ENCODE measurements at places on chromosomes 3 and 15.

GRCh38 chr3:55823001-55823400 is 335.9 kb upstream of the WNT5A start:
- DNase-seq = no peak

- no peak for DNase-seq
Measured at GRCh38 chr3:59483191-59483590, 433.4 kb upstream of the CFAP20DC start.

DNA sequence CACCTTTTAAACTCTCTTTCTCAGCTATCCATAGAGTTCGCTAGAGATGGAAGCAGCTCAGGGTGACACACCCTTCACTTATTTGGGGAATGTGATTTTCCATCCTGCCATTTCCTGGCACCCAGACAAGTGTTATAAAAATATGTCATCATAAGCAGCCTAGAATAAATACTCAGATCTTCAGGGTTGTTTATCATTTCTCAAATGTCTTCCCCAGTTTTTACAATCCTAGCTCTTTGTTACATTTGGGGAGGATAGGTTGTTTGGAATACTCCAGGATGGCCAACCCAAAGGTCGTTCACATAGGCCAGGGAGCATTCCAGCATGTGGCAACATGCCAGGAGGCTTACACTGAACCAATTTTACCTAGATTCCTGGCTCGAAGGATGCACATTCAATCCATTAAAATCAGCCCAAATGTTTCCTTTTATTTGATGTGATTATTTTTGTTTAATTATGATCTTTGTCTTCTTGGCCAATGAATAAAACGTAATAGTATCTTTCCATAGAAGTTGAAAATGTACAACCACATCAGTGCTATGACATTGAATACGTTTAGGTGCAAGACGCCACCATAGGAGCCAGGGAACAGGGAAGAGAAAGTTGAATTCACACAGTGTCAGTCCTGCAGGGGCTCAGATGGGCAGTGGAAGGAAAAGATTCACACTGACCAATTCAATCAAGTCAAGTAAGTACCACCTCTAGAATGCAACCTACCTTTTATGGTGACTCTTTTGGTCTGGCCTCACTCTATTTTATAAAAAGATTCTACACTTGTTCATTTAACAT is 537.7 kb upstream of the MDFIC2 start:
- DNase-seq = no peak

DNA sequence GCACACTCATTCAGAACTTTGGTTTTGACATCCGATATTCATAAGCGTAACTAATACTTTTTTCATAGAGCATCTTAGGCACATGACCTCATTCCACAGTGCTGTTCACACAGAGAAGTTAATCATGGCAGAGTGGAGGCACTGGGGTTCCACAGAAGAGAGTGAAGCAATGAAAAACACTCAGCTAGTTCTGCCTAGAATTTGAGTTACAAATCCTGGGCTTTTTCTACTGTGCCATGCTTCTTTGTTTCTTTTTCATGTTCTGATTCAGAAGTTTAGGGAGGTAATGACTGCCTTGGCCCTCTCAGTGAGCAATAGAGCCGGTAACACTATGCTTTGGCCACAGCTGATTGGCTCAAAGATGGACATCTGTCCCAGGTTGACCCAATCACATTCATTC is 176.1 kb upstream of the MITF start:
- no peak for DNase-seq

GRCh38 chr3:177221744-177222143 is 24.5 kb upstream of the TBL1XR1 start:
- no peak for DNase-seq

GRCh38 chr3:123586131-123586530 is 1.3 kb upstream of the HACD2 start:
- peak; percentile 15 for DNase-seq

GRCh38 chr15:45456212-45457106 is 66.1 kb downstream of the SLC30A4 start:
- peak; percentile 55 for DNase-seq

DNA sequence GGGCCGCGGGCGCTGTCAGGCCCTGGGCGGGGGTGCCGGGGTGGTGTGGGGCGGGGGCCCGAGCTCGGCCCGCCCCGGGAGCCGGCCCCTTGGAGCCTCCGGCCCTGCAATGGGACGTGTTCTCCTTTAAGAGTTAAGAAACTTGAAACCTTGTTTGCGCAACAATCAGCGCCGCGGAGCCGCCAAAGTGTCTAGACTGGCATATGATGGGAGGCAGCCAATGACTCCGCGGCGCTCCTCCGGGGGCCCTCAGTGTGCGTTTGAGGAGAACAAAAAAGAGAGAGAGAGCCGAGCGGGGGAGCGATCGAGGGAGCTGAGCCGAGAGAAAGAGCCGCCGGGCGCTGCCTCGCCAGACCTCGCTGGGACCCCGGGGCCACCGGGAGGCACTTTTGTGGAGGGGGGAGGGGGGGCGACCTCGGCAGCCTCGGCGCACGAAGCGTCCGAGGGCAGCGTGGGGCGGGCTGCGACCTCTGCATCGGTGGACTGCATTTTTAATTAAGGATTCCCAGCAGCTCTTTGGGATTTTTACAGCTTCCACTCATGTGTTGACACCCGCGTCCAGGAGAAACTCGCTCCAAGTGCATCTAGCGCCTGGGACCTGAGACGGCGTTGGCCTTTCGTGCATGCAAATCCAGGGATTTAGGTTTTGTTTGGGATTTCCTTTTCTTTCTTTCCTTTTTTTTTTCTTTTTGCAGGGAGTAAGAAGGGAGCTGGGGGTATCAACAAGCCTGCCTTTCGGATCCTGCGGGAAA is at the start of gene SMAD6:
Gene SMAD6, plus strand, starts transcription at position 202 of the 752 bp plus-strand sequence. CDS start 1,023 bp downstream, outside the sequence.
- DNase-seq = peak; percentile 77

DNA sequence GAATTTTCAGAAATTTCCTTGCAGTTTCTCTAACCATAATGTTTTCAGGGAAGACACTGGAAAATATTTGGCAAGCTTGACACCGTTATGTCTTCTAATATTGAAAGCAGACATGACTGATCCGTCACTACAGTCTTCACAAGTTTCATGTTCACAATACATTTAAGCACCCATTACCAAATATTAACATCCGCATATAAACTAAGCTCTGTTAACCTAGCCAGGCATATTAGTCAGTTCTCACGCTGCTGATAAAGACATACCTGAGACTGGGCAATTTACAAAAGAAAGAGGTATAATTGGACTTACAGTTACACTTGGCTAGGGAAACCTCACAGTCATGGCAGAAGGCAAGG is 162.7 kb upstream of the LYSMD4 start:
- no peak for DNase-seq

DNA sequence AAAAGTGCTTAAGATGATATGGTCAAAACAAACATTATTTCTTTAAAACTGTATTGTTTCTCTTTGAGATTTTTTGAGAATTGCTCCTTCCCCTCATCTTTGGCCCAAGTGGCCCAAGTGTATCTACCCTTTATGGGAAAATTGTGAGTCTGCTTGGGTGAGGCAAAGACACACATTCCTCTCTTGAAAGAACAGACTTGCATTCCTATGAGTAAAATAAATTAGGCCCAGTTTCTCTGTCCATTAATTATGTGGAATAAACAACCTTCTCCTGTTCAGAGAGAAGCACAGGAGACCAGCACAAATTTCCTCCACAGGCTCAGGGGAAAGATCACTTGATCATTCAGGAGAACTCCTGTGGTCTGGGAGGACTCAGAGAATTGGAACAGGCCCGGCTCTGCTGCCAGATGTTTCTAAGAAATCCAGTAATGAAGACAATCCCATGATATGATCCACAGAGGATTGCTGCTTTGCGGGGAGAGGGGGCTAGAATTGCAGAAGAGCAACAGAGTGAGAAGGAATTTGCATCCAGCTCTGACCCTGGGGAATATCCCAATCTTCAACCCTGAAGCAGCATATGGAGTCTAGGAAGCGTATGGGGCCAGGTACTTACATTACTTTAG is 53.8 kb upstream of the BOC start:
- DNase-seq = no peak

GRCh38 chr15:56241374-56242105 is 2.1 kb downstream of the RFX7 start:
- no peak for DNase-seq

GRCh38 chr15:66864871-66865281 is 162.8 kb downstream of the SMAD6 start:
- no peak for DNase-seq

DNA sequence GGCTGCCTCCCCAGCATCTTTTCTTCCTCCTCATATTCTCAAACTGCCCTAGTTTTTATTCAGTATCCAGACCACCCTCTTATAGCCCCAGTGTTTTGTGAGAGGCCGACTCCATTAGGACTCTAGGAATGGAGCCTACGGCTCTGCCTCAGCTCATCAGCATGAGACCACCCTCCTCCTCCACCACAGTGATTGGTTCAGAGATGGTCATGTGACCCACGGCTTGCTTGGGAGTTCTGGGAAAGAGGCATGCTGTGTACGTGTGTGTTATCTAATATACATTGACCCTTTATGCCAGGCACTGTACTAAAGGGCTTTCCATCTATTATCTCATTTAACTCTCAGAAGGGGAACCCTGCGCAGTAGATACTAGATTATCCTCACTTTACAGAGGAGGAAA is 17.8 kb upstream of the CMTM7 start:
- DNase-seq = no peak

DNA sequence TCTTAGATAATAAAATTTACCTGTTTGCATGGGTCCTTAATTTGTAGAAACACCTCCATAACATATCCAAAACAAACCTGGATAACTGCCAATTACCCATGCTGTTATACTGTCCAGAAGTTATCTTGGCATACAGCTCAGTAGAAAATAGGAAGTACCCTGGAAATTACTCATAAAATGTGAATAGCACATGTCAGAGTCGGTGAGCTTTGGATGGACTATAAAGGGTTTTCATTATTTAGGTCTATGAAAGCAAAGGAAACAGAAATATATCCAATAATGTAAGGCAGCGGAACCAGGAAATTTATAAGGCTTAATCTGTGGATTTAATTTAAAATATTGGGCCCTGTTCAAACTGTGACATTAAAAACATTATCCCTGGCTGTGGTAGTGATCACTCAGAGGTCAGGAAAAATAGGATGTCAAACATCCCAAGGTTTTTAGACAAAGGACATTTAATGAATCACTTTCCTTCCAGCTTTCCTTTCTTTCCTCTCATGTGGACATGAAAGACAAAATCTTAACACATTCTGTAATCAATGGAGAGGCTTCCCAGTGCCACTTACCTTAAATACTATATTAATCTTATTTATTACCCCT is 459.0 kb upstream of the DPH6 start:
- DNase-seq = no peak

DNA sequence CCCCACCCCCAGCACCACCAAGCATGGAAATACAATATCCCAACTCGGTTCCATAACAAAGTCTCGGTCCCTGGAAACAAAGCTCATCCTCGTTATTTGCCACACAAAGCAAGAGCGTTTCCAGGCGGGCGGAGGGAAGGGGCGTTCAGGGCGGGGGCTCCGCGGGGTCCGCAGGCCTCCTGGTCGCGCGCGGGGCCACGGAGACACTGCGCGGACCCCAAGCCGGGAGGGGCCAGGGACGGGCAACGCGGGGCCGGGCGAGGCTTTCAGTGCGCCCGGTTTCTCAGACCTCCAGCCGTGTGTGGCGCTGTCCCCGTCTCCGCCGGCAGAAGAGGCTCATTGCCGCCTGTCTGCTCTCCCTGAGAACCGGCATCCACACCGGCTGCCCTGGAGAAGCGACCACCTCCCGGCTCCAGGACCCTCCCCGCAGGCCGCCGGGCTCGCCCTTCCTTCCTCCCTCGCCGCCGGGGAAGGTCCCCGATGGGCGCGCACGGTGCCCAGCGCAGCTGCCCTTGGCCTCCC is 329.0 kb downstream of the OCA2 start:
- DNase-seq = no peak

DNA sequence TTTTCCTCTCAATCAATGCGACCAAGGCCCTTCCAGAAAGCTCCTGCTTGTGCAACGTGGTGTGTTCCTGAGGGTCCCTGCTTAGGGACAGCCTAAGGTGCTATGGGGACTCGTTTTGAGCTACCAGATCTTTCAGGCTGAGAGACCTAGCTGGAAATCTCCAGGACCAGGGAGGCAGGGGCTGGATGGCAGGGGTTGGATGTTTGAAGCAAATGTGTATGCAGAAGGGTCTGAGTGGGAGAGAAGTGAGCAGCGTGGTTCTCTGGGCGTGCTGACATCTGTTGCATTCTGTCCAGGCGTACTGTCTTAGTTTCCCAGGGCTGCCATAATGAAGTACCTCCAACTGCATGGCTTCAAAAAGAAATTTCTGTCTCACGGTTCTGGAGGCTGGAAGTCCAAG is 31.7 kb upstream of the SLCO2A1 start:
- DNase-seq = no peak
